ENCODE measurements at places on chromosomes 11 and 22.

DNA sequence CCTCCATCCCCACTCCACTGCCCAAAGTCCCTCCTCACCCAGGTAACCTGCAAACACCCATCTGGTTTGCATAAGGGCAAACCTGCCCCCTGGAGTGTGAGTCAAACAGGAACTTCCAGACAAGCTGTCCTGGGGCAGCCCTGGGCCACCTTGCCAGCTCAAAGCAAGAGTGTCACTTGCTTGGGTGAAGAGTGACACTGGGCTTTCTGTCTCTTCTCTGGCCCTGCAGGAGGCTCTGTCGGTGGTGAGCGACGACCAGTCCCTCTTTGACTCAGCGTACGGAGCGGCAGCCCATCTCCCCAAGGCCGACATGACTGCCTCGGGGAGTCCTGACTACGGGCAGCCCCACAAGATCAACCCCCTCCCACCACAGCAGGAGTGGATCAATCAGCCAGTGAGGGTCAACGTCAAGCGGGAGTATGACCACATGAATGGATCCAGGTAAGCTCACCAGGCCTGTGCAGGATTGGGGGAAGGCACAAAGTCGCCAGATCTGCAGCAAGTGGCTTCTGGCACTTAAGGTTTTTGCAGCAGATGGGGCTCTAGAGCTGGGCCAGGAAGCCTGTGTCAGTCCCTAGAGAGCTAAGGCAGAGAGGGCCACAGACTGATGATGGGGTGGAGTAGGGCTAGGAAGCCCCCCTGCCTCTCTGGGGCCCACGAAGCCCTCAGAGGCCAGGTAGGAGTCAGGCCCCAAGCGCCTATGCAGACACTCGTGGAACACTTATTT is 64.2 kb downstream of the FLI1 start:
- no peak for DNase-seq

- DNase-seq, result no peak
These were observed 1034.3 kb downstream of the LRRC4C start for GRCh38 chr11:40425168-40425567.

- no peak for DNase-seq
These were observed 658.0 kb downstream of the DLG2 start for GRCh38 chr11:84969103-84969502.

DNA sequence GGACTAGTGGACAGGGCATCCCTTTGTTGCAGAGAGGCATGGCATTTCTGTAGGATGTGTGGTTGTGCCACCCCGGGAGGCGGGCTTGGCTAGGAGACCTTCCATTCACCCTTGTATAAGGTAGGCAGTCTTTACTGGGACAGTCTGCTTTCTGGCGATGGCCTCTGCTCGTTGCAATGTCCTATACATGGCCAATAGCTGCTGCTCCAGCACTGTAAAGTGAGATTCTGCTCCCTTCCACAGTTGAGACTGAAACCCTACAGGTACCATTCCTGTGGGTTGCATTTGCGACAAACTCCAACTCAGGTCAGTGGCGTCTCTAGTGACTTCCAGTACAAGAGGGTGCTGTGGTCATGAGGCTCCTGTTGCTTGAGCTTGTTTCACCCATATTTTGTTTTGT is 20.4 kb upstream of the APOL3 start:
- no peak for DNase-seq

DNA sequence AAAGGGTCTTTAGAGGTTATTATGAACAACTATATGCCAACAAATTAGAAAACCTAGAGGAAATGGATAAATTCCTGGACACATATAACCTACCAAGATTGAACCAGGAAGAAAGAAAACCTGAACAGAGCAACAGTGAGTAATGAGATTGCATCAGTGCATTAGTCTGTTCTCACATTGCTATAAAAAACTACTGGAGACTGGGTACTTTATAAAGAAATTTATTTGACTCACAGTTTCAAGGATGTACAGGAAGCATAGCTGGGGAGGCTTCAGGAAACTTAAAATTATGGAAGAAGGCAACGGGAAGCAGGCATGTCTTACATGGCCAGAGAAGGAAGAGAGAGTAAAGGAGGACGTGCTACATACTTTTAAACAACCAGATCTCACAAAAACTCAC is 70.8 kb upstream of the GNAZ start:
- no peak for DNase-seq

DNA sequence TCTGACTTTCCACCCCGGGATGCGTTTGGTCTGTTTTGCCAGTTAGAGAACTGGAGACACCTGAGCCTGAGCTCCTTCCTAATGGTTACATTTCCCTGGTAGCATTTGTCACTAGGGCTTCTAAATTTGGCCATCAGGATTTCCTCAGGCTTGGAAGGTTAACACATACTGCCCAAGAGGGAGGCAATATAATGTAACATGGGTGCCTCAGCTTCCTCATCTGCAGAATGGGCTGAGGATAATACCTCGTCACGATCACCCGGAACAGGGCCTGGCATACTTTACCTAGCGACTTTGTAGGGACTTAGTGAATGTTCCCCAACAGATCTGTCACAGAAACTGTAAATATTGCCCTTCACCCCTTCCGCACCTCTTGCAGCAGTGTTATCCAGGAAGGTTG is 11.3 kb downstream of the IL17RA start:
- DNase-seq, result no peak

- peak; percentile 82 for DNase-seq
These were observed 23.6 kb upstream of the RNASEH2C start for GRCh38 chr11:65744026-65744698.

GRCh38 chr22:17257121-17258001 is 38.1 kb upstream of the ADA2 start:
- peak; percentile 68 for DNase-seq

DNA sequence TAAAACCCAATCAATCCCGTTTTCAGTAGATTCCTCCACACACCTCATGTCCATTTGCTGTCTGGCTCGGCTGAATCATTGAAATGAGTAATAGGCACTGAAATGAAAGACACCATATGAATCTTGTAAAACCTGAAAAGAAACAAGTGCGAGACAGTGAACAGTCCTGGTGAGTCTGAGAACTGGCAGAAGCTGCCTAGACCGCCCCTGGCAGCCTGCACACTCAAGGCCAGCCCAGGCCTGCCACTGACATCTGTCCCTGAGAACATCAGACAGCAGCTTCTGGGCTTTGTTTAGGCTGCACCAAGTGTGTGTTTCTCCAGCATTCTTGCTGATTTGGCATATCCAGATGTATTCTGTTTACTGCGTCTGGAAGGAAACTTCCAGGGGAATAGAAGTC is 44.8 kb downstream of the ENDOD1 start:
- no peak for DNase-seq

DNA sequence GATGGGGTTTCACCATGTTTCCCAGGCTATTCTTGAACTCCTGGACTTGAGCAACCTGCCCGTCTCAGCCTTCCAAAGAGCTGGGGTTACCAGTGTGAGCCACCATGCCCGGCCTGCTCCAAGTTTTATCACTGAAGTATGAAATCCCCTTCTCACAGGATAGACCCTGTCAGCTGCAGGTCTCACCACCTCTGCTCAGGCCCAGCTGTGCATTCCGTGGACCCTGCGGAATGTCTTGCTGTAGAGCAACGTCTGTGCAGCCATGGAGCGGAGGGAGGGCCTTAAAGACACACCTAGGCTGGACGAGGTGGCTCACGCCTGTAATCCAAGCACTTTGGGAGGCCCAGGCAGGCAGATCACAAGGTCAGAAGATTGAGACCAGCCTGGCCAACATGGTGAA is 625.4 kb downstream of the BRD1 start:
- DNase-seq, result peak; percentile 27

GRCh38 chr11:76236092-76236999 is 30.0 kb upstream of the WNT11 start:
- peak; percentile 90 for DNase-seq

DNA sequence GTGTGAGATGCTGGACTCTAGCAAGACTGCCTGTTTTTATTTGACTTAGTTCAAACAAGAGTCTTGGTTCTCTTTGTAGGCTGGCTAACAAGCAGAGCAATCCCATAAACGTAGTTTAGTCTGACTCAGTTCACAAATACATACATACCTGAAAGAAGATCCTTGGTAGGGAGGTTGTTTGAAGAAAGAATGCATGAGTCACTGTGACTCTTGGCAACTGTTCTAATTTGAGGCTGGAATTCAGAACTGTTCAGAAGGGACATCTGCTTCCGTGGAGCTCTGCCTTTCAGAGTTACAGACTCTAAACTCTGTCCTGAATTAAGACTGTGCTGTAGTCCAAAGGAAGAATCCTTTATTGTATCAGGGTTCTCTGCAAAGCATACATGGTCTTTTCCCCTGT is 32.2 kb downstream of the C2CD3 start:
- DNase-seq, result no peak

GRCh38 chr11:87974797-87975196 is 200.4 kb downstream of the RAB38 start:
- no peak for DNase-seq

DNA sequence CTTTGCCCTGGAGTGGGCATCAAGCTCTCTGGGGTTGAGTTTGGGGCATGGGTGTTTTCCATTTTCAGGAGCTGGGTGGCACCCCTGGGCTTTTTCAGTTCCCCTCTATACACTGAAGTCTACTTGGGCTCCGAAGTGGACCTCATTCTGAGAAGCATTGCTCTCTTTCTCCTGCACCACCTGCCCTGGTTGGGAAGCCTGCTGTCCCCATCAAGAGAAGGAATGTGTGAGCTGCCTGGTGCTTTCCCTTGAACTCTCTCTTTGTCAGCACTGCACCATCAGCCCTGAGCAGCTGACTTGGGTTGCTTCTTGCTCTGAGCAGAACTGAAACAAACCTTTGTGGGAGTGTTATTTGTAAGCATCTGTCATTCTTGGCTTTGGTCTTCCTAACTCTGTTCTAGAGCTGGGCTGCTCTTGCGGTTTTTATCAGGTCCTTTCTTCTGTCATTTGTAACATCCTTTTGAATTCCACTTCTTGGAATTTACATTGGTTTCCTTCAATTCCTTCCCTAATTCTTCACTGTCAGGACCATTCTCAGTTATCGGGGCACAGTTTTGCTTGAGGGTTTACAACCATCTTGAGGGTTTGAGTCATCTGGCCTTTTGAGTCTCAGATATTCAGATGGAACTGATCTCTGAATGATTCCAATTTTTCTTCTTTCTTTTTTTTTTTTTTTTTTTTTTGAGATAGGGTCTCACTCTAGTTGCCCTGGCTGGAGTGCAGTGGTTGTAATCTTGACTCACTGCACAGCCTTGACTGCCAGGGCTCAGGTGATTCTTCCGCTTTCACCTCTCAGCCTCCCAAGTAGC is 20.5 kb downstream of the UBE2L3 start:
- DNase-seq, result no peak

- DNase-seq, result no peak
These were observed 4.8 kb downstream of the GVQW3 start for GRCh38 chr11:76385903-76386302.

DNA sequence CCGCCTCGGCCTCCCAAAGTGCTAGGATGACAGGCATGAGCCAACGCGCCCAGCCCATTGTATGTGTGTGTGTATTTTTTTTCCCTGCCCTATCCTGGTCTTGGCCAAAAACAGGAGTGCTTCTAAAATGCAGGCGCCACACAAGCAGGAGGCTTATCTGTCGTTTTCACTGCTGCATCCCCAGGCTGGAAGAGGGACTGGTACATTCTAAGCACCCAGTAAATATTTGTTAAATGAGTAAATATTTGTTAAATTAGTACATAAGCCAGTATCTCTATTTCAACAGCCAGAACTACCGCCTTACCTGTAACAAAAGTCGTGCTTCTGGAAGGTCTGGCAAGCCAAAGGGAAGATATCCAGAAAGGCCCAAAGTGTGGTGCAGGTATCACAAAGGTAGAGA is 24.9 kb downstream of the ASCC2 start:
- no peak for DNase-seq

DNA sequence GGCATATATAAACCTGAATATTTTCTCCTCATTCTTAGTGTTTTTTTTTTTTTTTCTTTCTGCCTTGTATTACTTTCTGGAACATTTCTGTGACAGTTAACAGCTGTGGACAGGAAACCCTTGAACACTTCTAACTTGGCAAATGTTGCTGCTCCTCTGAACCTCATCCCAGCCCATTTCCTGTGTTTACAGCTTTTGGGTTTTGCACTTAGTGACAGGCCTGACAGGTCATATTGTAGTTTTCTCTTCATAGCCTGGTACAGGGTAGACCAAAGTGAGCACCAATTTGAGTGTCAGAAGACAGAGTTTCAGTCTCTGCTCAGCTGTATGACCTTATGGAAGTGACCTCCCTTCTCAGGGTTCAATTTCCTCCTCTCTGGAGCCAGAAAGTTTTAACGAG is 91.6 kb downstream of the STIM1 start:
- no peak for DNase-seq

GRCh38 chr11:5065027-5065426 is 4.3 kb upstream of the OR52E1 start:
- DNase-seq, result no peak

- DNase-seq, result no peak
These were observed 68.4 kb downstream of the CACNA1I start for GRCh38 chr22:39638958-39639357.

DNA sequence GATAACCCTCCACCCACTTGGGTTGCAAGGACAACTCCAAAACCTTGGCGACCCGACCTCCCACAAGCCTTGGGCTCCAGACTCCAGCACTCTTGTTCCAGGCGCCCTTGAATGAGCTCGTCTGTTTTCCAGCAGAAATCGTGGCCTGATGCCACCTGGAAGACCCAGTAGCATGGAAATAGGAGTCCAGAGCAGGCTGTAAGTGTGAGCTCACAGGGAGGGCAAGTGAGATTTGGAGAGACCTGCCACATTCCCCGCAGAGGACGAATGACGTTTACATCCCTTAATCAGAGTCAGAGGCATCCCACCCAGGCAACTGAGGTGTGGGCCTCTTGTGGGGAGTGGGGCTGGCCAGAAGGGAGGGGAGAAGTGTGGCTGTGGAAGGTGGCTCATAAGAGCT is 71.9 kb downstream of the LDLRAD3 start:
- no peak for DNase-seq

DNA sequence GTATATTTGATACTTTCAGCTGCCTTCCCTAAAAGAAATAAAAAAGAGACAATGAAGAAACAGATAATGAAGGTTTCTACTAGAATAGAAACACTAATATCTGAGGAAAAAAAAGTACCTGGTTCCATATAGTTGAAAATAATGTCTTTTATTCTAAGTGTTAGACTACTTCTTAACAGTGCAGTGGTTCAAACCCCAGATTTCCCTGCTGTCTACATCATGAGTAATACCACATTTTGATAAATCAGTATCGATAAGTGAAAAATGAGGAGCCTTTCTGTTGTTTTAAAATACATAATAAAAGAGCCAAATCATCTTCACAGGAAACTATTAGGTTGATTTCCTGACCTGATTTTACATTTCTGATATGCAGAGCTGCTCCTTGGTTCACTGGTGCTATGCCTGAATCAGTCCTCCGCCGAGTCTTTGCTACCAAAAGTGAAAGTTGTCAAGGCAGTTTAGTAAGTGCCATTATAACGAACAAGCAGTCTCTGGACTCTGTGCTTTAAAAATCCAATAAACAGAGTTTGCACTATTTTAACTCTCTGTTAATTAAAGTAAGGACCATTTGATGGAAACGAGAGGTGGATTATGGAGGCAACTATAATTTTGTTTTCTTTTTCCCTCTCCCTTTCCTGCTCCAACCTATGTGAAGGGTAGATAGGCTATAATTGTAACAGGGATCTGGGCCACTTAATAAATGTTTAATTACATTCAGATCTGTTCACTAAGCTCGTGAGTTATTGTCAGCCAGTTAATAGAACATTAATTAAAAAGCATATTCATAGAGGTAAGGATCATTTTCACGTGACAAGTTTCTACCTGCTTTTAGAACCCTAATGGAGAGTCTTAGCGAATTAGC is 724.5 kb upstream of the RAG2 start:
- DNase-seq, result no peak

Data from endodermal cell (in vitro differentiated cells).